MM.1S (cell line): ENCODE measurements at places on chromosomes 16 and 17.

DNA sequence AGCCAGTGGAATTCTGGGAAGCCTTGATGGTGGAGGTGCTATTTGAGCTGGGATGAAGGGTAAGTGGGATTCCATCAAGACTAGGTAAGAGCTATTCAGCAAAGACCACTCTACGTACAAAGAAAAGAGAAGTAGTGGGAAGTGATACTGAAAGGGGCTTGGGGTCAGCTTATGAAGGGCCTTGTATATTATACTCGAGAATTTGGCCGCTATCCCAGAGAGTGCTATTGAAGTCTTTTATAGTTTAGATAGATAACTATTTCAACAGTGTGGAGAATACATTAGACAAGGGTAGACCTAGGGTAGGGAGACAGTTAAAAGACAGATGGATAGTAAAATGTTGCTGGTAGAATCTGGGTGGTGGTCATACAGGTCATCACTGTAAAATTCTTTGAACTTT is 10.3 kb downstream of the DNAH2 start:
- no peaks in the 10 kb centered on the region for H3K4me1 ChIP-seq
- H3K36me3 ChIP-seq = no peaks in the 10 kb centered on the region
- no peak for DNase-seq
- no peak overlapping the region for H3K27ac ChIP-seq

GRCh38 chr17:67422897-67423296 is 45.8 kb downstream of the PITPNC1 start:
- no peak for DNase-seq
- H3K27me3 ChIP-seq = no peaks in the 10 kb centered on the region
- no peaks in the 10 kb centered on the region for H3K36me3 ChIP-seq
- no peak overlapping the region for H3K27ac ChIP-seq
- H3K4me3 ChIP-seq = no peak overlapping the region

DNA sequence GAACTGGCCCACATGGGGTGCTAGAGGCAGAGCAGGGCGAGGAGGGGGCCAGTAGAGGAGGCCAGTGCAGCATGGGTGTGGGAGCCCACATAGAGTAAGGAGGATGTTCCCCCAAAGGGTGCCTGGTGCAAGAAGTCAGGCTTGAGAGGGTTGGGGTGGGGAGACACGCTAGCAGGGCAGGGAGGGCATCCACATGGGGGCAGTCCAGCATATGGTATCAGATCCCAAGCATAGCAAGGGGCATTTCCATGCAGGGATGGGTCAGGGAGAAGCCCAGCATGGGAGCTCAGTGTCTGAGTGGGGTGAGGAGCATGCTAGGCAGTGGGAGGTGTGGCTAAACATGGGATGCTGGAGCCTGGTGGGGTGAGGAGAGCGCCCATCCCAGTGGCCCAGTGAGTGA is 213.7 kb downstream of the COPRS start:
- no peak overlapping the region for H3K4me3 ChIP-seq
- DNase-seq = no peak
- peaks cover 14% of the 10 kb centered on the region for H3K4me1 ChIP-seq
- H3K27me3 ChIP-seq = no peaks in the 10 kb centered on the region

GRCh38 chr16:55760310-55761001 is 72.4 kb downstream of the CES1 start:
- H3K4me1 ChIP-seq = no peaks in the 10 kb centered on the region
- DNase-seq = no peak
- H3K27me3 ChIP-seq = no peaks in the 10 kb centered on the region
- no peak overlapping the region for H3K4me3 ChIP-seq

DNA sequence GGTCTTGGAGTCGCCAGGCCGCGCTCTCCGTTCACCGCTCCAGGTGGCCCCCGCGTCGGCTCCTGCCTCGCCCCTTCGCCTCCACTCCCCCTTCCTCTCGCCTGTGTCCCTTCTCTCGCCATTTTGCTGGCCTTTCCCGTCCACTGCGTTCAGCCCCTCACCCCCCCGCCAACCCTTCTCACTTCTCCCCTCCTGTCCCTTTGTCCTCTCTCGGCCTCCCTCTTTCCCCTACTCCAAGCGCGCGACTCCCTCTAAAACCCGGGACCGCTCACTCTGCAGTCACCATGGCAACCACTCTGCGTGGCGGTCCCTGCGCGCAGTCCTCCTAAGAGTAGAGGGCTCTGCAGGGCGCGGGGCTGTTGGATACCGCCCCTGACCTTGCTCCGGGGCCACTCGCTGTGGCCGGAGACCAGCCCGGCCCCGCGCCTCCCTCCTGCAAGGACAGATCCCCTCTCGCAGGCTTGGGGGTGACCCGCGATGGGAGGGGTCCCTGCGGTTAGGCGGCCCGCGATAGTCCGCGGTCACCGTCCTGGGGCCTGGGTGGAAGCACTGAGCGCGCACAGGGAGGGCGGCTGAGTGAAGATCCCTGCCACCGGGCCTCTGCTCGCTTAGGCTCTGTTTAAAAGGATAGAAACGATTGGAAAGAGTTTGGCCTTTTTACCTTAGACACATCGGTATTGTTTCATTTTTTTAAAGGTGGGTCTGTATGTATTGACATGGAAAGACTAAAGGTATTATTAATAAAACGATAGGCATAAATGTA is 454 bp downstream of the CCDC40 start:
- H3K27ac ChIP-seq = no peak overlapping the region
- H3K27me3 ChIP-seq = peaks cover 93% of the 10 kb centered on the region
- DNase-seq = no peak
- no peaks in the 10 kb centered on the region for H3K36me3 ChIP-seq
- peak overlapping the region; percentile 48 for H3K4me3 ChIP-seq
- no peaks in the 10 kb centered on the region for H3K4me1 ChIP-seq

DNA sequence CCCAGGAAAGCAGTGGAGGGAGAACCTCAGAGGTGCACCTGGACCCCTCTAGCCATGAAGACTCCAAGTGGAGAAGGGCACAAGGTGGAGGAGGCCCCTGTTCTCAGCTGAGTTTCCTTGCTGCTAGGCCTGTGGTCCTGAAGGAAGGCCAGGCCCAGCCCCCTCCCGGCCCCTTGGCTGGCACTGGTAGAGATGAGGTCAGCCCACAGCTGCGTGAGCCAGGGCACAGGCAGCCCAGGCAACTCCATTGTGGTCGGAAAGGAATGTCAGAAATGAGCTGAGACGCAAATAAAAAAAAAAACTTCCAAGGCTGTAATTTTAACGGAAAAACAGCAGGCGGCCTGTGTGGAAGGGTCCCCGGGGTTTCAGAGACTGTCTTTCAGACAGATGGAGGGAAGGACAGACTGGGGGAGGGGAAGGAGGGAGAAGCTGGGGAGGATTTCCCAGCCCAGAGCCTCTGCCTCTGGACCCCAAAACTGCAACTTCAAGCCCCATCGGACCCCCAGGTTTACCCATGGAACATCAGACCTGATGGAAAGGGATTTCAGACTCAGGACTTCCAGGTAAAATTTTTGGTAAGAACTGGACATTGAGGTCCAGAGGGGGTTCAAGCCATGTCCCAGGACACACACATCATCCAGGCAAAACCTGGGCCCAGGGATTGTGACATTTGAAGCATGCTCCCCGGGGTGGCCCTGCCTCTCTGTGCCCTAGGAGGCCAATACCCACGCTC is 25.6 kb upstream of the MRPS23 start:
- H3K36me3 ChIP-seq = no peaks in the 10 kb centered on the region
- peak overlapping the region; percentile 5; the same call in 1 of the 2 replicates for H3K27ac ChIP-seq
- no peaks in the 10 kb centered on the region for H3K27me3 ChIP-seq
- H3K4me3 ChIP-seq = no peak overlapping the region
- peak; percentile 88 for DNase-seq

- DNase-seq = no peak
- H3K36me3 ChIP-seq = peaks cover 9% of the 10 kb centered on the region; the same call in 1 of the 2 replicates
- no peaks in the 10 kb centered on the region for H3K27me3 ChIP-seq
- H3K4me3 ChIP-seq = no peak overlapping the region
- H3K27ac ChIP-seq = no peak overlapping the region
- peaks cover 16% of the 10 kb centered on the region for H3K4me1 ChIP-seq
These were observed 15.2 kb downstream of the SCNN1B start for GRCh38 chr16:23317266-23317661.

DNA sequence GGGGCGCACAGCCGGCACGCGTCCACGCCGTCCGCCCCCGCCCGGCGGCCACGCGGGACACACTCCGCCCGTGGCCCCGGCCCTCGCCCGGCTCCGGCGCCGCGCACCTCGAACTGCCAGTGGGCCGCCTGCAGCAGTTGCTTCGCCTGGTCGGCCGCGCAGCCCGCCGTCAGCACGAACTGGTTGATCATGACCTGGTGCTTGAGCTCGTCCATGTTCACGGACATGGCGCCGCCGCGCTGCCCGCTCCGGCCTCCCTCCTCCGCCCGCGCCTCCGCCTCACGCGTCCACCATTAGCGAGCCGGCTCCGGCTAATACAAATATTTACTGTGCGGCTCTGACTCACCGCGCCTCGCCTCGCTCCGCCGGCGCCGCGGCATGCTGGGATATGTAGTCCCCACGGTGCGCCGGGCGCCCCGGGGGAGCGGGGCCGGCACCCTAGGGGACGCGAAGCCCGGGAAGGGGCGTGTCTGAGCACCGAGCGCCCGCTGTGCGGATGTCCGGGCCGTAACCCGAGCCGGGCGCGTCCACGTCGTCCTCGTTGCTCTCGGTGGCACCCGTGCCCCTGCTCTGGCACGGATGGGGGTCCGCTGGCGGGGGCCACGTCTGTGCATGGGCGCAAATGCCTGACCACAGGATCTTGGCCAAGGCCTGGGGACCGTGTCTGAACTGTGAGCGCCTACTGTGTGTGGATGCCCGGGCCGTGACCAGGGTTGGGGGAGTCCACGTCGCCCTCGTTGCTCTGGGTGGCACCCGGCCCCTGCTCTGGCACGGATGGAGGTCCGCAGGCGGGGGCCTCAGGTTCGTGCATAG is at the start of gene UBALD1:
Gene UBALD1 (minus strand): TSS at position 318 of the 813 bp plus-strand sequence. CDS start 91 bp downstream, at position 227.
- H3K36me3 ChIP-seq = no peaks in the 10 kb centered on the region
- H3K27me3 ChIP-seq = no peaks in the 10 kb centered on the region
- H3K27ac ChIP-seq = peak within 1 kb of the TSS; percentile 76; the same call in 1 of the 2 replicates
- DNase-seq = peak; percentile 91

- no peak for DNase-seq
- H3K4me1 ChIP-seq = no peaks in the 10 kb centered on the region
- no peak overlapping the region for H3K4me3 ChIP-seq
- H3K27ac ChIP-seq = no peak overlapping the region
These were observed 14.4 kb downstream of the SLC38A7 start for GRCh38 chr16:58670177-58670576.

GRCh38 chr17:78591263-78591671 is 14.1 kb upstream of the DNAH17 start:
- no peak overlapping the region for H3K27ac ChIP-seq
- no peak overlapping the region for H3K4me3 ChIP-seq
- no peaks in the 10 kb centered on the region for H3K4me1 ChIP-seq
- no peaks in the 10 kb centered on the region for H3K36me3 ChIP-seq

DNA sequence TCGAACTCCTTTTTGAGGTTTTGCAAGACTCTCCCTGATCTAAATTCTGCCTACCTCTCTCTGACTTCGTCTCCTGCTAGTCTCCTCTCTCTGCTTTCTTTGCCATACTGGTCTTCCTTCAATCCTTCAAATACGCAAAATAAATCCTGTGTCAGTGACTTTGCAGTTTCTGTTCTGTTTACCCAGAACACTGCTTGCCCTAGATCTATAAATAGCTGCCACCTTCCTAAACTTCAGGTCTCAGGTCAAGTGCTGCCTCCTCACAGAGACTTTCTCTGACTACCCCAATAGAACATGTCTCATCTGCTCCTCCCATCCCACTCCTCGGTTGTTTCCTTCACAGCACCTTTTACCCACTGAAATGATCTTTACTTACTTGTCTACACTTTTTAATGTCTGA is 78.9 kb downstream of the TRIM37 start:
- H3K27ac ChIP-seq = peak overlapping the region; percentile 11; the same call in 1 of the 2 replicates
- peaks cover 17% of the 10 kb centered on the region for H3K4me1 ChIP-seq
- H3K4me3 ChIP-seq = no peak overlapping the region
- H3K36me3 ChIP-seq = no peaks in the 10 kb centered on the region
- no peaks in the 10 kb centered on the region for H3K27me3 ChIP-seq

DNA sequence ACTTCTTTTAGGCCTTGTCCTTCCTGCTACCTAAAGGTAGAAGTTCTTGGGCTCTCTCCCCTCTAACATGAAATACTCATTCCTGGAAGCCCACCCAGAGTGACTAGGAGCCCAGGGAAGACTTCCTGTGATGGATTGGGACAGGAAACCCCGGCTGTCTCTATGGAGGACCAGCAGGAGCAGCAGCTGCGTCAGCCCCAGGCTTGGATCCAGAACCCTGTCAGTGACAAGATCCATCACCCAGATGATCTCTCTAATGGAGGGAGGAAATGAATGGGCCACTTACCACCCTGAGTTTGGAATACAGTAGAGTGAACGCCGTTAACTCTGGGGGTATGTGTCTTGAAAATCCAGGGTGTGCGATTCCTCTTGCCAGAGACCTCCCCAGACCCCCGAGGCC is 195.7 kb upstream of the WSCD1 start:
- no peak for DNase-seq
- no peak overlapping the region for H3K27ac ChIP-seq
- H3K4me3 ChIP-seq = no peak overlapping the region
- H3K36me3 ChIP-seq = no peaks in the 10 kb centered on the region
- no peaks in the 10 kb centered on the region for H3K4me1 ChIP-seq

GRCh38 chr17:64728041-64728695 is 66.1 kb upstream of the SMURF2 start:
- no peak for DNase-seq
- no peaks in the 10 kb centered on the region for H3K36me3 ChIP-seq
- H3K4me3 ChIP-seq = no peak overlapping the region
- H3K27me3 ChIP-seq = no peaks in the 10 kb centered on the region
- H3K27ac ChIP-seq = no peak overlapping the region
- H3K4me1 ChIP-seq = no peaks in the 10 kb centered on the region

GRCh38 chr16:50640391-50640790 is 40.7 kb downstream of the SNX20 start:
- H3K4me1 ChIP-seq = no peaks in the 10 kb centered on the region
- no peak for DNase-seq
- no peak overlapping the region for H3K4me3 ChIP-seq

- H3K27ac ChIP-seq = no peak overlapping the region
- no peaks in the 10 kb centered on the region for H3K4me1 ChIP-seq
- no peak for DNase-seq
- H3K36me3 ChIP-seq = no peaks in the 10 kb centered on the region
These were observed 996 bp upstream of the CPNE2 start for GRCh38 chr16:57091200-57091974.

- H3K27me3 ChIP-seq = no peaks in the 10 kb centered on the region
- H3K4me1 ChIP-seq = no peaks in the 10 kb centered on the region
- no peaks in the 10 kb centered on the region for H3K36me3 ChIP-seq
- H3K4me3 ChIP-seq = no peak overlapping the region
- H3K27ac ChIP-seq = no peak overlapping the region
These were observed 114.9 kb upstream of the CACNG5 start for GRCh38 chr17:66720027-66720426.

DNA sequence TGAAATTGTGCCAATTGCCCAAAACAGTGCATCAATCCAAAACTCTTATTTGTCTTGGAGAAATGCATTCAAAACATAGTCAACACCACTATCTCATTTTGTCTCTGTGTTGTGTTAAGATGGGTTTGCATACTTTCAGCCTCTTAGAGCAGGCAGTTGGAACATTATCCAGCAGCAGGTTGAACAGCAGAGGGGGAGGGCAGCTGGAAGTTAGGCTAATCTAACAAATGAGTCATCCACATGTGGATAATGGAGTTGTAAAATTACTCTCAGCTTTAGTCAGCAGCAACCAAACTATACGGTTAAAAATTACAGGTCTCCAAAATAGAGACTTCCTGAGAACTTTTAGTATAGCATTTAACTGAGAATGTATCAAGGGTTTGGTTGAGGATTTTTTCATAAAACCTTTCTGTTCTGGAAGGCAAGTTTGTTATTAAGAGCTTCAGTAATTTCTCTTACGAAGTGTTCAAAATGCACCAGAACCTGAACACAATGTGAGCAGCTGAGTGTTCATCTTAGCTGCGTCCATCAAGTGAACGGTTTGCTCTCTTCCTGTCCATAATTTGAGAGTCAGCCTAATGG is 46.3 kb downstream of the PRKCA start:
- no peak overlapping the region for H3K4me3 ChIP-seq
- no peaks in the 10 kb centered on the region for H3K27me3 ChIP-seq
- H3K36me3 ChIP-seq = no peaks in the 10 kb centered on the region
- H3K27ac ChIP-seq = no peak overlapping the region
- no peaks in the 10 kb centered on the region for H3K4me1 ChIP-seq
